ENCODE measurements at places on chromosomes 4 and X.
A peak's percentile ranks its signal among the peaks of the same experiment; 100 is the strongest.

DNA sequence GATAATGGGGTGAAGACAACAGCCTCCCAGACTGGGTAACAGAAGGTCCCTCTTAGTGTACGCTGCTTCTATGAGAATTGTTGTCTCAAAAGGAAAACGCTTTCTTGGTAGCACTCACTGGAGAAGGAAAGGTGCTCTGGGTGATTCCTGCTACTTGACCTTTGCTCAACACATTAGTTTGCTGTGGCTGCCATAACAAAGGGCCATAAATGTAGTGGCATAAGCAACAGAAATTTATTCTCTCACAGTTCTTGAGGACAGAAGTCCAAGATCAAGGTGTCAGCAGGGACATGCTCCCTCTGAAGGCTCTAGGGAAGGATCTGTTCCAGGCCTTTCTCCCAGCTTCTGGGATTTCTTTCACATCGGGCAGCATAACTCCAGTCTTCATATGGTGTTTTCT, 19.0 kb downstream of the HCCS start:
- no peak for DNase-seq

- DNase-seq = peak; percentile 0
Observed at GRCh38 chrX:116009861-116010710, 160.5 kb upstream of the AGTR2 start.

DNA sequence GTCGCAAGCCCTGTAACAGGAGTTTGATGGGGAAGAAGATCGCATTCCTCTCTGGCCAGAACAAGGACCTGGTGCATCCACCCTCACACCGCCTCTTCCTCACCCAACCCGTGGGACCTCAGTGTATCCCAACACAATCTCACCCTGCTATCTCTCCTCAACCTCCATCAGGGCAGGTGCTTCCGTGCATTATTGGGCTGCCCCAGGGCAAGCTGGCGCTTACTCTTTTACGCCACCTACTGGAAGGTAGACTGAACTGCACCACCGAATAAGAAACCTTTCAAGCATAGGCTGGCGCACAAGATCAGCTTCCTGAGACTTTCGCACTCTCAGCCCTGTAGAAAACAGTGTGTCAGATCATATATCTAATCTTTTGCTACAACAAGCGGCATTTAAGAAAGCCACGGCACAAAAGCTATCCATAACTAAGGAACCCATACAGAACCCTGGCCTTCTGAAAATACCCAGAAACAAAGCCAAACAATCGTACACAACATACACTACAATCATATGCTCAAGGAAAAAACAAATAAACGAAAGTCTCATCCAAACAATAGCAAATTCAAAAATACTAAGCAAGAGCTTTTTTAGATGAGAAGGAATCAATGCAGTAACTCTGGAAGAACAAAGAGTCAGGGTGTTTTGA, 209.3 kb downstream of the UGT8 start:
- DNase-seq = no peak

DNA sequence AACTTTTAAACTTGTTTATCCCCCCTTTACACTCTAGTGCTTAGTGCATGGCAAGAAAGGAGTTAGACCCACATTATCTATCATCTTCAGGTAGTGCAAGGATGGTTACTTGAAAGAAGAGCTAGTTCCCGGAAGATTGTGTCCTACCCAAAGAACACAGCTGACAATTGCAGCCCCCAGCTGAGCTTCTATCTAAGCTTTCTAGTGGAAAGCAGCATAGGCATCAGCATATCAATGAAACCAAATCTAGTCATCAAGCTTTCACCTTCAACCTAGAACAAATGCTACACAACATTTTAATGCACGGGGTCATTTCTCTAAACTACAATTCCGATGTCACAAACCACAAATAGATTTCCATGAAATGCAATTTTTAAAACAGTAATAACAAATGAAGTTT, 88.9 kb upstream of the TFDP3 start:
- no peak for DNase-seq

DNA sequence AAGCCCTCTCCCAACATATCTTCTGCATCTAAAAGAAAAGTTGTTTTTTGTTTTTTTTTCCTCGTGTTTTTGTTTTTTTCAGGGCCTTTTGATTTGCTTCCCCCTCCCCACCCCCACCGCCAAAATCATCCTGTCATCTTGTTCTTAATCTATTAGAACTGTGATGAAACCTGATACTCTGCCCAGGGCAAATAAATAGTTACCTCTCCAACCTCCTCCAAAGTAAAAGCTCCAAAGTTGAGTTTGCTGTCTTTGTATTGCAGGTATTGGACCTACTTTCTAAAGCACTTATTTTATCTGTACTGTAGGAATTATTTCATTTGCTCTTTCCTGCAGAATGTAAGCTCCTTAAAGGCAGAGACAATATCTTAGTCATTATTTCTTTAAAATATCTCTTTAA, 172.9 kb downstream of the SOWAHB start:
- no peak for DNase-seq

GRCh38 chr4:162392946-162393345, 229.1 kb upstream of the FSTL5 start:
- DNase-seq = no peak

DNA sequence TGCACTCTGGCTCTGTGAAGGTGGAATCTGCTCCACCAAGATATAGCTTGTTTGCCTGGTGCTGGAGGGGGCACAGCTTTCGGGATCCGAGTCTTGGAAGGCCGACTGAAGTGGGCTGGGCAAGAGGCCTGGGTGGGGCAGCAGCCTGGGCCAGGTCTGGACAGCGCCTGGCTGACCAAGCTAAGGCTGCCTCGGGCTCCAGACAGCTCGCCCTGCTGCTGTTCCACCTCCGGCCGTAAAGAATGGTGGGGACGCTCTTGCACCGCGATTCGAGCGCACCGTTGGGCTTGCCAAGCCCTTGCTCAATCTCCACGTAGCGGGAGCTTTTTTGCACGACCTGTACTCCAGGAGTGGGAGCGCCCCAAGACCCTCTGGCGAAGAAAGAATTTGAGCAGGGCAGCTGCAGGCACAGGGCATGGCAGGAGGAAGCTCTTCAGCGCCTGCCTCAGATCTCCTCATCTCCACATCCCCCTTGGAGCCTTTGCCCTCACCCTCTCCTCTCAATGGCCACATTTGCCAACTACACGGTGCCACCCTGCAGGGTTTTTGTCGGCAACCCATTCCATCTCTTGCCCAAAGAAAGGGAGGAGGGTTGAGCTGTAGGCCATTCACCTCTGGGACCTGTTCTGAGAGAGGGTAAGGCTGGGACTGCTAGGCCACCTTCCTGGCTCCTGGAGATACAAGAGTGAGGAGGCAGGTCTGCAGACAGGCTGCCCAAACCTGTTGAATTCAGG, 18.9 kb downstream of the CNGA2 start:
- no peak for DNase-seq

DNA sequence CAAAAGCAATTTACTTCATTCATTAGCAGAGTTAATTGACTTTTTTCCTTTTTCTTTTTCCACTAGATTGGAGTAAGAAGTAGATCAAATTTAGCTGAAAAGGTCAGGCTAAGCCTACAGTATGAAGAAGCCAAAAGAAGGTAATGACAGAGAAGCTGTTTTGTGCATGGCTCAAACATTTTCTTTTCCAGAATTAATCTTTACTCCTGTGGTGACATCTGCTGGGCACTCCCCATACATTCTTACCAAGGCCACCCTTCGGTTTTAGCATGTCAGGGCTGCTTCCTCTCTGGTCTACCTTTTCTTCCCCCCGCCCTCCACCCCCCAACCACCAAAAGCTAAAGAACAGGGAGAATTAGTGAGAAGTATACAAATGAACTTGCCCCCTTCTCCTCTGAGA, 70.2 kb downstream of the CLDN22 start:
- no peak for DNase-seq
